ENCODE measurements at places on chromosomes 11 and 22. TPM values are rescaled to one million over a fixed set of nuclear protein-coding genes. Genes with fewer than 3 reads are reported as not detected.

DNA sequence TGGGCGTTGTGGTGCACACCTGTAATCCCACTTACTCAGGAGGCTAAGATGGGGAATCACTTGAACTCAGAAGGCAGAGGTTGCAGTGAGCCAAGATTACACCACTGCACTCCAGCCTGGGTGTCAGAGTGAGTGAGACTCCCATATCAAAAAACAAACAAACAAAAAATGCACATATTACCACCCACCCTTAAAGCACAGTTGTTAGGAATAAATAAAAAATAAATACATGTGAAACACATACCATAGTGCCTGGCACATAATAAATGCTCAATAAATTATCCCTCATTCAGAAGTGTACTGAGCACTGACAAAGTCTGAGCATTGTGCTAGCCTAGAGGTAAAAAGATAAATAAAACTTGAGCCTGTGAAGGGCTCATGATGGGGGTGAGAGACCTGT is 9.0 kb upstream of the JAML start:
- DNase-seq, result no peak

DNA sequence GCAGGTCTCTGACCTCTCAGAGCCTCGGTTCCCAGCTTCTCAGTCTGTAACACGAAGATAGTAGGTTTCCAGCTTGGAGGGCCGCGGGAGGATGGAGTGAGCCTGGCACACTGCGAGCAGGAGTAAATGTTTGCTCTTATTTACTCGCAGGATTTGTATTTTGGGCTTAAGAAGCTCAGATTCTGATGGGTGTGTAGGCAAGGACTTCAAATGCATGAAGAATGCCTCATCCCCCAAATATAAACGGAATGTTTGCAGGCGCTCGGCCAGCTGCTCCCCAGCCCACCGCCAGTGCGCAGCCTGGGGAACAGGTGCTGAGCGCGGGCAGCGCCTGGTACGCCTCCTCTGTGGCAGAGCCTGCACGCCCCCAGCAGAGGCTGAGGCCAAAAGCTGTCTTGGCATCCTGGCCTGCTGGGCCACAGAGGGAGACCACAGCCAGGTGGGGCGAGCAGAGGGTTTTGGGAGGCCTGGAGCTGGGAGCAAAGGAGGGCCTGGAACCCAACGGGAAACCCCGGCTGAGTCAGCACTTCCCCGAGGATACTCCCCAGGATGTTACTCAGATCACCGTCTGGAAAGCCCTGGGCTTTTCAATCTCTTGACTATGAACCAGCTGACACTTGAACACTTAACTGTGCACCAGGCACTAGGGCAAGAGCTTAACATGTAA is 9.4 kb downstream of the EHD1 start:
- DNase-seq, result no peak

DNA sequence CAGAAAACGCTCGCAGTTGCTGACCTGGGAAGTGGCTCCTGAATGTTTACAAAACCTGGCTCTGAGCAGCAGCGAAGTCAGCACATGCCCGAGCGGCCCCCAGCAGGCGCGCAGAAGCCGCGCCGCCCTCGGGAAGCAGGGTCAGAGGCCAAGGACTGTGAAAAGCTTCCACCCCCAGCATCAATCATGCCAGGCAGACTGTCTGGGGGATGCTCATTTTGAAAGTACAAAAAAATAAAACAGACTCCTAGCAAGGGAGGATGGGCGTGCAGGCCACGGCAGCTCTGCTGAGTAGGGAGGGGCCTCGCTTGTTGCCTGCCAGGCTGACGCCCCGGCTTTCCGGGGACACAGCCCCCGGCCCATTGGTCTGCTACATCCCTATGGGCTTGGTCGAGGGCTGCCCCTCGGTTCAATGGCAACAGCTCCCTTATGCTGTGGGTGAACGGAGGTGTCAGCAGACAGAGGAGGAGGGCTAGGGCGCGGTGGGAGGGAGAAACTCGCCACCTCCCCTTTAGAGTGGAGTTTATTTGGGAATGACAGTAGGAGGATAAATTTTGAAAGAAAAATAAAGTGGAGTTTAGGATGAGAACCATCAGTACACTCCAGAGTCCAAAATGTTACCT is 37.7 kb upstream of the GNB1L start:
- DNase-seq, result no peak

PATE4 gene
- 0.19 TPM for polyA plus RNA-seq

Data from left renal pelvis (tissue), 4 donors.